SK-MEL-5 (cell line): ENCODE measurements at places on chromosomes 6 and 20. TPM values are rescaled to one million over a fixed set of nuclear protein-coding genes. Genes with fewer than 3 reads are reported as not detected.
A peak's percentile ranks its signal among the peaks of the same experiment; 100 is the strongest.

WFDC5 gene
- not detected in 2 replicates for total RNA-seq

GRCh38 chr6:48713612-48714011 lies 602.6 kb upstream of the PTCHD4 start:
- no peak for DNase-seq

GRCh38 chr6:72748759-72749158 lies 126.9 kb downstream of the KCNQ5 start:
- peak; percentile 80 for DNase-seq

GRCh38 chr6:33765368-33765767 lies 18.7 kb upstream of the IP6K3 start:
- no peak for DNase-seq

DNA sequence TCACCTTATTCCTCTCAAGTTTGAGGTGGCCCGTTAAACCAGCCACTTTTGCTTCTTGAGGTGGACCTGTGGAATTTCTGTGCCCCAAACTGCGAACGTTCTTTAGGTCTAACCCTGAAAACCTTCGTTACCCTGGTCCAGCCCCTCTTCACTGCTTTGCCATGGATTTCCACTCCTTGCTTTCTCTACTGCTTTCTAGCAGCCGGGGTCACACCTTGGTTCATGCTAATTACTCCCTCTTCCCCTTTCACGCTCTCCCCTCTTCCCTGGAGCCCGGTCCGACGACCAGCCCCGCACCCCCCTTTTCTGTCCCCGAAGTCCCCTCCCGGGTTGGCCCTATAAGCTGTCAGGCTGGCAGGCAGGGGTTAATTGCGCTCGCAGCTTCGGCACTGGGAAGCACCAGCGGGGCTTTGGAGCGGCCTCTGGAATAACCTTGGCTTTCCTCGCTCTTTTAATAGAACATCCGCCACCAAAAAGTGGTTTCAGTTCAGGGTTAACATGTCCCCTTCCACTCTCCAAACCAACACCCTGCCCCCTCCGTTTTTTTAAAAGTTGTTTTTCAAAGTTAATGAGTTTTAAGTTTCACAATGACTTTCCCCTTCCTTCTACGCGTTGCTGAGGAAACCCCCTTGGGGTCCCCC lies 1.4 kb upstream of the HIVEP1 start:
- peak; percentile 84 for DNase-seq

PHACTR1 gene
- total RNA-seq: 2.8 and 2.9 TPM in 2 replicates

DNA sequence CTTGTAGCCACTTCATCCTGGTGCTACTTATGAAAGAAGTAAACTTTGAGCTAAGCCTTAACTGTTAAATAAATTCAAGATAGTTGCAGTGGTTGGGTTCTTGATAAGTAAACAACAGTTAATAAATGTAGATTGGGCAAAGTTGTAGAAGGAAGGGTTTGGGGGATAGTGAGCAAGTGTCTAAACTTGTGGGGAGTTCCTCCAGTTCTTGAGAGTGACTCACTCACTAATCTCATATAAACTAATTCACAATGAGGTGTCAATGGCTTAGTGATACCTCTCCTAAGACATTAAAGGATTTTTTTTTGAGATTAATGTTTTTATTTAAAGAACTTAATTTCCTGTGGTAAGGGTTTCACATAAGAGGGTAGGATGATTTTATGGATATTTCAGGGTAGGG lies 507.4 kb downstream of the BMP2 start:
- DNase-seq: no peak

DNA sequence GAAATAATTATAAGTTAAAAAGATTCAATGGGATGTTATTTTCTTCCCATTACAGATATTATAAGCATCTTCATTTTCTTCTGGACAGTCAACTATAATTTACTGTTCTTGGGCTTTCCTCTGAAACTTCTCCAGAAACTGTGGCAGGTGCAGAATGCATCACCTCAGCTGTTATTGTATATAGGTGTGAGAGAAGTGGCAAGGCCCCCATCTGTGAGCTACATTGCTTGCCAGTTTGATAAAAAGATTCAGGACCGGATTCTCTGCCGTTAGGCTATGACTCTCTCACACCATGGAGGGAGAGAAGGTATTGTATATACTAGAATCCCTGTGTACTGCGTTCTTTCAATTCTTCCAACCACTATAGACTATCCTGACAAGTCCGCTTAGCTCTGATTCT lies 135.8 kb upstream of the CENPW start:
- DNase-seq: no peak

- DNase-seq: no peak
Observed at GRCh38 chr20:18671203-18671710, 83.4 kb downstream of the DTD1 start.

DNA sequence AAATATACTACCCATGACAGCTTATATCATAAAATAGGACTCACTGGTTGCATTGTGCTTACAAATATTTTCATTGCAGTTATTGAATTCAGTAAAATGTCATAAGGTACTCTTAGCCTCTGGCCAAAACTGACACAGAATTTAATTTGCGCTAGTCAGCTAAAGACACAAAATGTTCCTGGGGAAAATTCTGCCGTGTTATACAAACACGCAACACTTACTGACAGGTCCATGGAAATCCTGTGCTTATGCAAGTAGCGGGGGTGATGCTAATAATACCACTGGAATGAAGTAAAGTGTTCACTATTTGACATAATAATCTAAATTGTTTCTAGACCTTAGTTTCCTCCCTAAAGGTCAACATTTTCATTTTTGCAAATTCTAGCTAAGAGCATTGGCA lies 354.4 kb upstream of the RSPO3 start:
- DNase-seq: no peak

DNA sequence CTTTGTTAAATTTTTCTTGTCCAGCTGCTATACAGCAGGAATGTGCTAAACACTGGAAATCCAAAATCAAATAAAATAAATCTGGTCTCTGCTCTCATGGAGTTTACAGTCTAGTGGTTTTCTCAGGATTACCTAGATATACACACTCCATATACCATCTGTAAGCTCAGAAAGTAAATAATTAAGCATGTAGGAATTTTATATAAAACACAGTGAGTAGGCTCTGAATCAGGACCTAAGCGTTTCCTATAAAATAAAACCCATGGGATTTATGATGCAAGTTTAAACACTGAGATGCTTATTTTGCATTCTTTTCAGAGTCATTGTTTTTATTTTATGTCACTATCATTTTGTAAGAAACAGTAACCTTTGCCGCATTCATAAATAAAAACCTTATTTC lies 29.7 kb upstream of the UFL1 start:
- DNase-seq: no peak

- no peak for DNase-seq
Observed at GRCh38 chr6:144920391-144920961, 635.3 kb downstream of the UTRN start.

PLA2G7 gene
- 0.19 and 0.53 TPM in 2 replicates for total RNA-seq

DNA sequence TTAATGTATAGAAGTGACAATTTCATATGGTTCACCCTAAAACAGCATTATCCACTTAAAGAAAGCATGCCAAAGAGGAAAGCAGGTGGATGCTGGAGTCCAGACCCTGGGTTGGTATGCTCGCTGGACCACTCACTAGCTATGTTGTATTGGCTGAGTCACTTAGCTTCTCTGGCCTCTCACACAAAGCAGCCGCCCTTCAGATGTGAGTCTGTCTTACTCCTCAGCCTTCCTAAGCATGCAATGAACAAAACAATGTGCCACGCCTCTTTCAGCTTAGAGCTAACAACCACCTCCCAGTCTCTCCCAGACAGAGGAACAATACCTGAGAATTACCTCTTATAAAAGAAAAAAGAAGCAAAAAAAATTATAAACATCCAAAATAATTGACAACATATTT lies 29.4 kb downstream of the SIM1 start:
- DNase-seq: no peak

DNA sequence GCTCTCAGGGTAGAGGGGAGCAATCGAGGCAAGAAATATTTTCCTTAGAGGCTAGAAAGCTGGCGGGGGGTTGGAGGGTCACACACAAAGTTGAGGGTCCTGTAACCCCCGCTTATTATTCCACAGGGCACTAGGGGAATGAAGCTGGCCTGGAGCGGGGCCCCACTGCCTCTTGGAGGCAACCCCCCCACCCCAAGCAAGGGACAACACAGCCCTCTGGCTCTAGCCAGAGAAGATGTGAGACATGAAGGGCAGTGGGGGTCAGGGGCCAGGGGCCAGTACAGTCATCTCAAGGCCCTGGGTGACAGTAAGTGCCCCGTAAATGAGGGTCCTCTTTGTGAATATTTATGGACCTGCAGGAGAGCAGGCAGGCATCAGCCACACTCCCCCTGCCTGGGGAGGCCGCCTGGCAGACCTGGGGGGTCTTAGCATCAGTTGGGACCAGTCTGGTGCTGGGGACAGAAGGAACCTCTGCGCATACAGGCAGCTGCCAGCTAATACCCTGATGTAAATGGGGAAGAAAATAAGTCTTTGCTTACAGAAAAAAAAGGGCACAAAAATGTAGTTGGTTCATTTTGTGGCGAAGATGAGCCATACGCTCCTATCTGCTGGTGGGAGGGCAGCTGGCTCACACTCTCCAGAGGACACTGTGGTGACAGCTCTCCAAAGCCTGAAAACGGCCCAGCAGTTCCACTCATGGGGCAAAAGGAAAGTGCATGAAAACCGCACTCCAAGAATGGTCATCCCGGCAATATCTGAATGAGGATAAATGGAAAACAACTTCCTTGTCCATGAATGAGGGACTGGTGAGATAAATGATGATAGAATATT lies 21.9 kb downstream of the SPATA2 start:
- DNase-seq: no peak

SGK2 gene
- 0.29 TPM in 1 of 2 replicates, not detected in the other for total RNA-seq

DNA sequence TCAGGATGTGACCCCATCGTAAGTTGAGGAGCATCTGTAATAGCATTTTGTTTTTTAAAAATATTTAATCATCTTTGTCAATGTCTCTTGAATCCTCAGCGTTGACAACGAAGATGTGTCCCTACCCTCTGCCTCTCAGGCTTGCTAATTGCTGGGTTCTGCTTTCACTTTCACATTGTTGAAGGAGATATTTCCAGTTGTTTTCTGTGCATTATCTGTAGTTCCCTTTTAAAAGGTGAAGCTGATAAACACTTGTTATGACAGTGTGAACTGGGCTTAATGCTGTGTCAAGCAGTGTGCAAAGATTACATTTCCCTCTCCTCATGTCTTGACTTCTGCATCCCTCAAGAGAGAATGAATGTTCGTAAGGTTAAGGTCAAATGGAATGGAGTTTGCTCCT lies 54.9 kb downstream of the CSE1L start:
- no peak for DNase-seq

RIPPLY2 gene
- 3.8 and 4.5 TPM in 2 replicates for total RNA-seq

ZNF391 gene
- total RNA-seq: 1.7 and 2.7 TPM in 2 replicates

DNA sequence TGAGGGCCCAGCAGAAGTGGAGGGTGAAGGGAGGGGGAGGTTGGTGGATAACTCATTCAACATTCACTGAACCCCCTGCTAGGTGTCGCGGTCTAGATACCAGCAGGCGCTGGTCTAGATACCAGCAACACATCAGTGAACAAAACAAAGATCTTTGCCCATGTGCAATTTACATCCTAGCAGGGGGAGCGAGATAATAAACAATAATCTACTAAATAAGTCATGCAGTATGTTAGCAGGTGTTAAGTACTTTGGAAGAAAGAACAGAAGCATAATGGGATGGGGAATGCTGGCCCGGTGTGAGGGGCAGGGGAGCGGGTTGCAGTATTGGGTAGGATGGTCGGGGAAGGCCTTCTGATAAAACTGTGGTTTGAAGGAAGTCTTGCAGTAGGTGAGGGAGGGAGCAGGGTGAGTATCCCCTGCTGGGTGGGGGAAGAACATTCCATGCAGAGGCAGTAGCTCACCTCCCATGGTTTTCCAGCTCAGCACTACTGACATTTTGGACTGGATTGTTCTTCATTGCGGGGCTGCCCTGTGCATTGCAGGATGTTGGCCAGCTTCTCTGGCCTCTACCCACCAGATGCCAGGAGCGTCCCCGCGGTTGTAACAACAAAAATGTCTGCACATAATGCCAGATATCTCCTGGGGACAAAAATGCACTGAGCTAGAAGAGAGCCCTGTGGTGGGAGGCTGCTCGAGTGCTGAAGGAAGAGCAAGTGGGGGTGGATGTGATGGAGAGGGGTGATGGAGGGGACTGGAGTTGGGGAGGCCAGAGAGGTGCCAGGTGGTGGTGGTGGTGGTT lies 117.3 kb downstream of the TOX2 start:
- no peak for DNase-seq

SNX9 gene
- total RNA-seq: 138 and 144 TPM in 2 replicates

- no peak for DNase-seq
Observed at GRCh38 chr20:32964575-32964974, 39.7 kb downstream of the SUN5 start.

GRCh38 chr20:2602046-2602735 lies 50.2 kb upstream of the NOP56 start:
- DNase-seq: no peak

DNA sequence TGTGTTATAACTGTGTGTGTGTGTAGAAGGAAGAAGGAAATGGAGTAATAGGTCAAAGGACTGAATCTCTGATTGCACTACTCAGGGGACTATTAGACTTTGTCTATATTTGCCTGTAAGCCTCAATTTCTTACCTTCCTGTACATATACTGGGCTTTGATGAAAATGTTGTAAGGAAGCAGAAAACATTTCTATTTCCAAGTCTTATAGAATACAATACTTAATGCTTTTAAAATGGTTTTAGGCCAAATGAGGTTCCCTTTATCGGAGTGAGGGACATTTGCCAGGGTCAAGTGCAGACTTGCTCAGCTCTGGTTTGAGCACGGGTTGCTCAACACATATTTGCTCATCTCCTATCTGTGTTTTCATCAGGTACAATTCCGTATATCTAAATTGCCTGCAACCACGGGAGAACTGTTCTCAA lies 28.3 kb downstream of the MEP1A start:
- no peak for DNase-seq

GRCh38 chr6:32803416-32803815 lies 13.4 kb downstream of the HLA-DOB start:
- no peak for DNase-seq

DEFB124 gene
- not detected in 2 replicates for total RNA-seq

DNA sequence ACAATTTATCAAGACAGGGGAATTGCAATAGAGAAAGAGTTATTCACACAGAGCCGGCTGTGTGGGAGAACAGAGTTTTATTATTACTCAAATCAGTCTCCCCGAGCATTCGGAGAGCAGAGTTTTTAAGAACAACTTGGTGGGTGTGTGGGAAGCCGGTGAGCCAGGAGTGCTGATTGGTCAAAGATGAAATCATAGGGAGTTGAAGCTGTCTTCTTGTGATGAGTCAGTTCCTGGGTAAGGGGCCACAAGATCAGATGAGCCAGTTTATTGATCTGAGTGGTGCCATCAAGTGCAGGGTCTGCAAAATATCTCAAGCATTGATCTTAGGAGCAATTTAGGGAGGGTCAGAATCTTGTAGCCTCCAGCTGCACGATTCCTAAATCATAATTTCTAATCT lies 50.0 kb upstream of the ECI2 start:
- no peak for DNase-seq

BACH2 gene
- total RNA-seq: 0.77 and 0.88 TPM in 2 replicates

DNA sequence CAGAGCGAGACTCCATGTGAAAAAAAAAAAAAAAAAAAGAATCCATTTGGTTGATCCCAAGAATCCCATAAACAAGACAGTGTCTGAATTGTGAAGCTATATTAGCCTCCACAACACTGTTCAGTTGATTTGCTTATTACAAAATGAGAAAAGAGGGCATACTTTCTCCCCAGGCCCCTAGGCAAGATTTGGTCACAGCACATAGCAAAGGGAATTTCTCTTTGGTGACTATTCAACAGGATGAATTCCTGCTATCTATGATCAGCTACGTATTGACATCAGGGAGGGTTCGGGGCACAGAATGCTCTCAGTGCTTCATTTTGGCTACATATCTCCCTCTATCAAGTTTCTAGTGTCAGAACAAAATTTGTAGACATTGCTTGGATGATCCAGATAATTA lies 20.2 kb upstream of the SLC22A3 start:
- peak; percentile 5 for DNase-seq

GRCh38 chr20:63091901-63092659 lies 85.3 kb upstream of the BHLHE23 start:
- no peak for DNase-seq

- DNase-seq: no peak
Observed at GRCh38 chr6:127784468-127784867, 116.4 kb downstream of the THEMIS start.
